Endodermal cell (in vitro differentiated cells): ENCODE measurements at places on chromosomes 12 and 14. TPM values are rescaled to one million over a fixed set of nuclear protein-coding genes. Genes with fewer than 3 reads are reported as not detected.

IFI27 gene
- total RNA-seq, result 1.1 and 1.9 TPM in 2 replicates

CFAP73 gene
- total RNA-seq, result not detected in 3 replicates

PIWIL1 gene
- not detected in 2 replicates for total RNA-seq

ZDHHC22 gene
- total RNA-seq, result 0.38 to 0.77 TPM (median 0.57 TPM) in 3 replicates

PPP4R4 gene
- total RNA-seq, result 8.4 to 10.2 TPM (median 8.7 TPM) in 3 replicates

B4GALNT1 gene
- total RNA-seq, result 0.66 and 1.2 TPM in 2 replicates

SPTB gene
- 0.94 to 1.4 TPM (median 1.2 TPM) in 3 replicates for total RNA-seq

PZP gene
- total RNA-seq, result 1.3 TPM in 1 of 3 replicates, not detected in the others

P2RX2 gene
- 0.55 to 1.1 TPM (median 0.97 TPM) in 3 replicates for total RNA-seq

RTL1 gene
- 0.66 and 0.86 TPM in 2 replicates for total RNA-seq

SLC5A8 gene
- total RNA-seq, result not detected in 2 replicates

PKP2 gene
- total RNA-seq, result 114 and 124 TPM in 2 replicates

P2RX7 gene
- 0.09 and 0.18 TPM in 2 replicates for total RNA-seq

NOVA1 gene
- total RNA-seq, result 22.7 to 29.5 TPM (median 25.5 TPM) in 3 replicates

FAM181A gene
- total RNA-seq, result not detected in 3 replicates

NAV3 gene
- total RNA-seq, result 1.5 and 1.9 TPM in 2 replicates

INF2 gene
- total RNA-seq, result 70.0 to 104 TPM (median 99.7 TPM) in 3 replicates

TMEM119 gene
- total RNA-seq, result 0.15 TPM in 1 of 2 replicates, not detected in the other

ANKRD9 gene
- total RNA-seq, result 38.9 to 39.9 TPM (median 39.4 TPM) in 3 replicates

CALM1 gene
- total RNA-seq, result 250 to 433 TPM (median 423 TPM) in 3 replicates

FAIM2 gene
- 0.12 TPM in 1 of 3 replicates, not detected in the others for total RNA-seq

CHFR gene
- 52.3 to 60.4 TPM (median 57.0 TPM) in 3 replicates for total RNA-seq

ZC2HC1C gene
- total RNA-seq, result 1.5 and 2.3 TPM in 2 replicates

CD4 gene
- total RNA-seq, result 0.63 to 0.99 TPM (median 0.77 TPM) in 3 replicates

ATL1 gene
- total RNA-seq, result 0.88 and 0.97 TPM in 2 replicates

SUPT16H gene
- 147 and 149 TPM in 2 replicates for total RNA-seq

MYF6 gene
- total RNA-seq, result not detected in 2 replicates
